ENCODE measurements at places on chromosomes 11 and 22.

DNA sequence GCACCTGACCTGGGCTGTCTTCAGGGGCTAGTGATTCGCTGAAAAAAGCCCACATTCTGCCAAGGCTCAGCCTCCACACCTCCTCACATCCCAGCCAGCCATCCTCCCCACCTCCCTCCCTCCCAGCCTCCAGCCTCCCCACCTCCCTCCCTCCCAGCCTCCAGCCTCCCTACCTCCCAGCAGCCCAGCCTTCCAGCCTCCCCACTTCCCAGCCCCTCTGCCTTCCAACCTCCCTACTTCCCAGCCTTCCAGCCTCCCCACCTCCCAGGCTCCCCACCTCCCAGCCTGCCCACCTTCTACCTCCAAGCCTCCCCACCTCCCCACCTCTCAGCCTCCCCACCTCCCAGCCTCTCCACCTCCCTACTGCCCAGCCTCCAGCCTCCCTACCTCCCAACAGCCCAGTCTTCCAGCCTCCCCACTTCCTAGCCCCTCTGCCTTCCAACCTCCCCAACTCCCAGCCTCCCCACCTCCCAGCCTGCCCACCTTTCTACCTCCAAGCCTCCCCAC lies 33.7 kb upstream of the TH start:
- H3K4me3 ChIP-seq: no peak overlapping the region
- H3K36me3 ChIP-seq: no peaks in the 10 kb centered on the region
- ATAC-seq: no peak
- H3K27ac ChIP-seq: no peak overlapping the region

DNA sequence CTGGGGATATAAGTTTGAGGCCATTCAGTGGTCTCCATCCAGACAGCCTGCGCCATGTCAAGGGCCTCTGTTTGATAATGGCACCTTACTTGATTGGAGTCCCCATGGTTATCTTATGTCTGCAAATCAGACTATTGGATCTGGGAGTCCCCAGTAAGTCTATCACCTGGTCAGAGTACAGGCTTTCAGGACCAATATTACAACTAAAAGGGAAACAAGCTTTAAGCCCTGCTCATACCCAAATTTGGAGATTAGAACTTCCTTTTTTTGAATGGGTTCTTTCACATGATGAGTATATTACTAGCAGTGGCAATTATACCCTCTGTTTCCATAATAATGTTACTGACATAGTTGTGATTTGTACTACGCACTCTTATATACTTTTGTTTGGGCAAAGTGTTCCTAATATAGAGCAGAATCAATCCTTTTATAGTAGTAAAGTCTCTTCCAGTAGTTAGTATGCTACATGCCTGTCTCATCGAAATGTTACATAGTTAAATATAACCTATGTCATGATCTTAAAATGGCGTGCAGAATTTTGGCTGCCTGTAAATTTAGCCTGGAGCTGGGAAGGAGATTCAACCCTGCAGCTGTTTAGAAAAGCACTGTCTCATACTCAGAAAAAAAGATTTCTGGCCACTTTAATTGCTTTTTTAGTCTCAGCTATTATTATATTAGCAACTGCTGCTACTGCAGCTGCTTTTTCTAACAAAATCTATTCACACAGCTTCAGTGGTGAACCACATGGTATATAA lies 4.9 kb downstream of the MS4A15 start:
- no peak for ATAC-seq
- H3K36me3 ChIP-seq: no peaks in the 10 kb centered on the region
- H3K27ac ChIP-seq: no peak overlapping the region
- no peak overlapping the region for H3K4me3 ChIP-seq

GRCh38 chr11:58864335-58864734 lies 19.8 kb upstream of the GLYATL2 start:
- no peak overlapping the region for H3K27ac ChIP-seq
- no peaks in the 10 kb centered on the region for H3K36me3 ChIP-seq
- H3K27me3 ChIP-seq: no peaks in the 10 kb centered on the region
- no peak overlapping the region for H3K4me3 ChIP-seq

DNA sequence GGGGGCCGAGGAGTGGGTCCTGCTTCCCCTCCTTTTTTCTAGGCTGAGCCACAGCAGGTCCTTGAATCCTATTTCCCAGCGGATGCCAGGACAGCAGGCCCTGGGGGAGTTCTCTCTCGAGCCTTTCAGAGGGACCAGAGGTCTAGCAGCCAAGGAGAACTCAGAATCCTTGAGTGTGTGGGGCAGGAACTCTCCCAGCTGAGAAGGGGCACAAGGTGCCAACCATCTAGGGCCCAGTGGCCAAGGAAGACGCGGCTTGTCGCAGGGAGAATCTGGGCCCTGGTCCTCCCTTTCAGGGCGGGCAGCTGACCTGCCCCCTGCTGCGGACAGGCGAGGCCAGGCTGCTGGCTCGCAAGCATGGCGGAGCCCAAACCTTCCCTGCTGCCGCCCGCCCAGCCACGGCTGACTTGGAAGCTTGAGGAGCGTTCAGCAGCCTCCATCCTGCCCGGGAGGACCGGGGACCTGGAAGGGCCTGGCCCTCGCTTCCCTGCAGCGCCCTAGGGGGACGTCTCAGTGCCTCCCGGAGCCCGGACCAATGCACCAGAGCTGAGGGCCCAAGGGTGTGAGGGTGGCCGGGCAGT lies 972 bp upstream of the TSSC4 start:
- H3K27me3 ChIP-seq: no peaks in the 10 kb centered on the region
- H3K4me3 ChIP-seq: peak overlapping the region; percentile 44
- no peaks in the 10 kb centered on the region for H3K4me1 ChIP-seq
- peak; percentile 2 for ATAC-seq

- H3K27ac ChIP-seq: no peak overlapping the region
- H3K27me3 ChIP-seq: peaks cover 3% of the 10 kb centered on the region
- no peak overlapping the region for H3K4me3 ChIP-seq
Observed at GRCh38 chr11:115636753-115637527, 132.7 kb upstream of the CADM1 start.

- H3K4me3 ChIP-seq: no peak overlapping the region
- ATAC-seq: no peak
- H3K27me3 ChIP-seq: no peaks in the 10 kb centered on the region
- no peaks in the 10 kb centered on the region for H3K36me3 ChIP-seq
Observed at GRCh38 chr11:86987679-86988078, 32.5 kb upstream of the FZD4 start.

DNA sequence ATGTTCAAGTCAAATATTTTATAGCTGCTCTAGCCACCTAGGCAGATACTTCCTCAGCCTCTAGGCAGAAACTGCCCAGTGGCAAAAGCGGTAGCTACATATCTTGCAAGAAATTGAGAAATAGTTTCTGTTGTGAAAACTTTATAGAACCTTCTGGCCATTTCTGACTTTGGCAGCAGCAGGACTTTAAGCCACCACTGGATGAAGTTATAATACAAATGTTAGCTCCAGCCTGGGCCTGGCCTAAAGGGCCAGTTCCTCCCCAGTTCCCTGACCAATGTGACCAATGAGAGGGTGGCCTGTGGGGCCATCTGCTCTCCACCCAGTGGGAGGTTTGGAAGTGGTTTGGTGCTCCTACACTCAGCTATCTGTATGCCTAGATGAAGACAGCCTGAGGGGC lies 254.0 kb upstream of the NARS2 start:
- peak; percentile 54 for ATAC-seq
- H3K4me1 ChIP-seq: no peaks in the 10 kb centered on the region
- no peak overlapping the region for H3K4me3 ChIP-seq
- no peaks in the 10 kb centered on the region for H3K36me3 ChIP-seq
- H3K27me3 ChIP-seq: no peaks in the 10 kb centered on the region
- no peak overlapping the region for H3K27ac ChIP-seq

- no peaks in the 10 kb centered on the region for H3K27me3 ChIP-seq
- no peak overlapping the region for H3K27ac ChIP-seq
- no peaks in the 10 kb centered on the region for H3K36me3 ChIP-seq
Observed at GRCh38 chr11:16896729-16897469, 117.3 kb downstream of the PLEKHA7 start.

GRCh38 chr11:95584180-95584579 lies 205.4 kb downstream of the FAM76B start:
- no peak overlapping the region for H3K4me3 ChIP-seq
- no peaks in the 10 kb centered on the region for H3K36me3 ChIP-seq
- H3K27ac ChIP-seq: no peak overlapping the region

DNA sequence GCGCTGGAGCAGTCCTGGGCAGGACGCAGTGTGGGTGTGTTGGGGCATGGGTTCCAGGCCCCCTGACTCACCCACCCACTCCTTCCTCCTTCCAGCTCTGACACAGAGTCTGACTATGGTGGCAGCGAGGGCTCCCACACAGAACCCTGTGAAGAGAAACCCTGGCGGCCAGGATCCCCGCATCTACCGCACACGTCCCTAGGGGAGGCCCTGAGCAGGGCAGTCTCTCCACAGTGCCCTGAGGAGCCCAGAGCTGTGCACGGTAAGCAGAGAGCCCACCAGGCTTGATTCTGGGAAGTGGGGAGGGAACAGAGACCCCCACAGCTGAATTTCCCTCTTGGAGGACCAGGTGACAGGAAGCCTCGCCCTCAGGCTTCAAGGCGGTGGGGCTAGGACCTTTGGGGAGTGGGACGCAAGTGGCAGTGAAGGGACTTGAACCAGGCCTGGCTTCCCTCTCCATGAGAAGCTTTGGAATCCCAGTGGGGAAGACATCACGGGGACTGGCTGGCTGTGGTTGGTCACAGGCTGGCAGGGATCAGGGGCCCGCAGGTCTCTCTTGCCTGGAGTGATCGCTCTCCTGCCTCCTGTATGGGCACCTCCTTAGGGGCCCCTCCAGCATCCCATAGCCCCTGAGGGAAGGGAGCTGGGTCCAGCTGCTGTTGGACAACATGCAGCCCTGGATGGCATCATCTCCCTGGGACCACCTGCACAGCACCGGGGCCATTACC lies 96.4 kb upstream of the PARVA start:
- H3K36me3 ChIP-seq: no peaks in the 10 kb centered on the region
- no peaks in the 10 kb centered on the region for H3K27me3 ChIP-seq
- H3K4me3 ChIP-seq: no peak overlapping the region

DNA sequence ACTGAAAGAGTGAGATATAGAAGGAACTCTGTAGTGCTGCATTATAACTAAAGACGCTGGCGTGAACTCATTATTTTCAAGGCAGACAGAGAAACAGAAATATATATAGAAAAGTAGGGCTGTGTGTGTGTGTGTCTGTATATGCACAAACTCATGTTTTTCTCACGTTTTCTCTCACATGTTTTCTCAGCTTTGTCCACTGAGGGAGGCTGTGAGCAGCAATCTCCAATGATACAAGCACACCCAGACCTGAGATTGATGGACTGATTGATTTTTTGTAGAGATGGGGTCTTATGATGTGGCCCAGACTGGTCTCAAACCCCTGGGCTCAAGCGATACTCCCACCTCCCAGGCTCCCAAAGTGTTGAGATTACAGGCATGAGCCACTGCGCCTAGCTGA lies 122.5 kb downstream of the SERGEF start:
- H3K27me3 ChIP-seq: no peaks in the 10 kb centered on the region
- no peaks in the 10 kb centered on the region for H3K36me3 ChIP-seq
- no peaks in the 10 kb centered on the region for H3K4me1 ChIP-seq
- ATAC-seq: no peak
- no peak overlapping the region for H3K27ac ChIP-seq
- H3K4me3 ChIP-seq: no peak overlapping the region

- peaks cover 7% of the 10 kb centered on the region for H3K4me1 ChIP-seq
- ATAC-seq: no peak
- H3K4me3 ChIP-seq: no peak overlapping the region
- no peaks in the 10 kb centered on the region for H3K27me3 ChIP-seq
Observed at GRCh38 chr11:106158406-106158805, 80.9 kb downstream of the AASDHPPT start.

DNA sequence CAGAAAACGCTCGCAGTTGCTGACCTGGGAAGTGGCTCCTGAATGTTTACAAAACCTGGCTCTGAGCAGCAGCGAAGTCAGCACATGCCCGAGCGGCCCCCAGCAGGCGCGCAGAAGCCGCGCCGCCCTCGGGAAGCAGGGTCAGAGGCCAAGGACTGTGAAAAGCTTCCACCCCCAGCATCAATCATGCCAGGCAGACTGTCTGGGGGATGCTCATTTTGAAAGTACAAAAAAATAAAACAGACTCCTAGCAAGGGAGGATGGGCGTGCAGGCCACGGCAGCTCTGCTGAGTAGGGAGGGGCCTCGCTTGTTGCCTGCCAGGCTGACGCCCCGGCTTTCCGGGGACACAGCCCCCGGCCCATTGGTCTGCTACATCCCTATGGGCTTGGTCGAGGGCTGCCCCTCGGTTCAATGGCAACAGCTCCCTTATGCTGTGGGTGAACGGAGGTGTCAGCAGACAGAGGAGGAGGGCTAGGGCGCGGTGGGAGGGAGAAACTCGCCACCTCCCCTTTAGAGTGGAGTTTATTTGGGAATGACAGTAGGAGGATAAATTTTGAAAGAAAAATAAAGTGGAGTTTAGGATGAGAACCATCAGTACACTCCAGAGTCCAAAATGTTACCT lies 37.7 kb upstream of the GNB1L start:
- H3K4me1 ChIP-seq: peaks cover 21% of the 10 kb centered on the region
- H3K36me3 ChIP-seq: no peaks in the 10 kb centered on the region
- H3K4me3 ChIP-seq: no peak overlapping the region

DNA sequence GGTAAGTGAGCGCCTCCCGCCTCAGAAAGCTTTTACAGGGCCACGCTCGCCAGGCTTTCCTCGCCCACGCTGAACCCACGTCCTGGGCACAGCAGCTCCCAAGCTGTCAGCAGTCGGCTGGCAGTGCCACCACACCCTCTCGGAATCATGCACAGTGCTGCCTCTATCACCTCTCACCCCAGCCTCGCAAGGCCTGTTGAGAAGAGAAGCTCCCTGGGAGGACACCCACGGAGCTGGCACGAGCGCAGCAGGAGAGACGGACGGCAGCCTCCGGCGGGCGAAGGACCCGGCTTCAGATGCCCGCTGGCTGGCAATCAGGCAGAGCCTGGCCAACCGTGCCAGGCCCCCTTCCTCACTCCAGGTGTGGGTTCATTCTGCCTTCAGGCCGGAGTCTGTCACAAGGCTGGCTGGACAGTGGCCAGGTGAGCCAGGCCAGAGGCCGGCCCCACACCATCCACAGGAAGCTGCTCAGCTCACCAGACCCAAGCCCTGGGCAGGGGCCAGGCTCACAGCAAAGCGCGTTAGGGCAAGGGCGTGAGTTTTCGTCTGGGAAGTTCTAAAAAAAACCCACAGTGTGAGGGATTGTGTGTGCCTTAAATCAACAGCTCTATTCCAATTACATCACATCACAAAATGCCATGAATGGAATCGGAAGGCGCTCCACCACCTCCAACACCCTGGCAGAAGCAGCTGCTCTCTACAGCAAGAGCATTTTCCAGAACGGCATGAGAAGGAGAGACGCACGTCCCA lies 33.2 kb downstream of the TOLLIP start:
- ATAC-seq: peak; percentile 79
- peaks cover 18% of the 10 kb centered on the region for H3K4me1 ChIP-seq
- H3K4me3 ChIP-seq: no peak overlapping the region
- H3K36me3 ChIP-seq: peaks cover 87% of the 10 kb centered on the region

- no peak overlapping the region for H3K27ac ChIP-seq
- no peaks in the 10 kb centered on the region for H3K36me3 ChIP-seq
- peaks cover 70% of the 10 kb centered on the region for H3K27me3 ChIP-seq
- H3K4me3 ChIP-seq: no peak overlapping the region
- ATAC-seq: no peak
Observed at GRCh38 chr22:49278340-49278739, 549.3 kb downstream of the BRD1 start.
